ENCODE measurements at places on chromosomes 16 and 17. TPM values are rescaled to one million over a fixed set of nuclear protein-coding genes. Genes with fewer than 3 reads are reported as not detected.

- DNase-seq: no peak
Observed at GRCh38 chr16:27165576-27165975, 37.8 kb upstream of the KDM8 start.

DNA sequence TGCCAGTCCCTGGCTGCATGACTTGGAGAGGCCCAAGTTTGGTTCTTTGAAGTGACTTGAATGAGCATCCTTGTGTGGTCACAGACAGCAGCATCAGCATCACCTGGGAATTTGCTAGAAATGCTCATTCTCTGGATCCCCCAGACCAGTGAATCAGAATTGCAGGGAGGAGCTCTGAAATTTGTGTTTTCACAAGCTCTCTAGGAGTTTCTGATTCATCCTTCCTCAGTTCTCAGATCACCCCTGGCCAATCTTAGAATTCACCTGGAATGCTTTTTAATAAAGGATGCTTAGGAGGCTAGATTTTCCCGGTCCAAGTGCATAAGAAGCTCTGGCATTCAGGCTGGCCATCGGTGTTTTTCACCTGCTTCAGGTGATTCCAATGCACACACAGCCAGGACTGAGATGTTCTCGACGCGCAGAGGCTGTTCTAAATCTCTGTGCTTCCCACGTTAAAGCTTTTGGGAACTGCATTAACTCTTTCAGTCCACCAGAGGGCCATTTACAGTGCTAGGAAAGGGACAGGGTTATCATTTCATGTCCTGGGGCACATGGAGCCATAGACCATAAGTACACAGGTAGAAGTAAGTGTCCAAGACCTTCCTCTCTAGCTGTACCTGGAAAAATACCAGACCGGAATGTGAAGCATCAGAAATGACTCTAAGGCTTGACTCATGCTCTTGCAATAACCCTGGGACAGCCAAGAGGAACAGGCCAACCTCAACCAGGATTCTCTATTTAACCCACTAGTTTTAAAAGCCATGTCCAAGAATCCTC is 85.7 kb upstream of the XYLT1 start:
- no peak for DNase-seq

DNA sequence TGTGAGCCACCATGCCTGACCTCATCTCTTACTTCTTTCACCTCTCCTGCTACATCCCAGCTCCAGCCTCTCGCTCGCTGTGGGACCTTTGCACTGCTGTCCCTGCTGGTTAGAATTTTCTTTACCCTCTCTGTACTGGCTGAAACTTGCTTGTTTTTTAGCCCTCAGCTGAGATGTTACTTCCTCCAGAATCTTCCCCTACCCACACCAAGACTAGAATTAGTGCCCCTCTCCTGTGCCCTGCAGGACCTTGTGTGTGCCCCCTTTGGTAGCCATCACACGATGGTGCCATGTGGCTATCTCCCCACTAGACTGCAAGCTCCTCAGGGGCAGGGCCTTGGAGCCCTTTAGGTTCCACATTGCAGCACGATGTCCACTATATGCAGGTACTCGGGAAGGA is 84.1 kb downstream of the AIPL1 start:
- DNase-seq: no peak

DNA sequence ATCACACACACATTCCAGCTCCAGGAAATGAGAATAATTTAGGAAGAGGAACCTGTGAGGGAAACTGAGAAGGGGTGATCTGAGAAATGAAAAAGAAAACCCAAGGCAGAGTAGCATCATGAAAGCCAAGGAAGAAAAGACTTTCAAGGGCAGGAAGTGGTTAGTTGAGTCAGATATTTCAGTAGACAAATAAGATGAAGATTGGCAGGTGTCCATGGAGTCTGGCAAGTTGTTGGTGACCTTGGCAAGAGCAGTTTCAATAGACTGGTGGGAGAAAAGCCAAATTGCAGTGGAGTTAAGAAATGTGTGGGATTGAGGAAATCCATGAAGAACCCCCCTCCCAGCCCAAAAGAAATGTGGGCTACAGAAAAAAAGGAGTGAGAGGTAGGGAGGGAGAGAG is 10.7 kb downstream of the GNAO1 start:
- DNase-seq: no peak

- no peak for DNase-seq
Observed at GRCh38 chr17:55266958-55267688, 2.4 kb downstream of the HLF start.

CSH1 gene
- total RNA-seq: not detected

PRSS33 gene
- not detected for total RNA-seq

ATAD5 gene
- total RNA-seq: 3.7 TPM

PTX4 gene
- total RNA-seq: 0.18 TPM

SDK2 gene
- 1.4 TPM for total RNA-seq

RAPGEFL1 gene
- total RNA-seq: 4.6 TPM

Data from glomerular endothelial cell (primary cell).